GF-D8 (cell line): ENCODE measurements at places on chromosomes 6 and 20.
A peak's percentile ranks its signal among the peaks of the same experiment; 100 is the strongest.

DNA sequence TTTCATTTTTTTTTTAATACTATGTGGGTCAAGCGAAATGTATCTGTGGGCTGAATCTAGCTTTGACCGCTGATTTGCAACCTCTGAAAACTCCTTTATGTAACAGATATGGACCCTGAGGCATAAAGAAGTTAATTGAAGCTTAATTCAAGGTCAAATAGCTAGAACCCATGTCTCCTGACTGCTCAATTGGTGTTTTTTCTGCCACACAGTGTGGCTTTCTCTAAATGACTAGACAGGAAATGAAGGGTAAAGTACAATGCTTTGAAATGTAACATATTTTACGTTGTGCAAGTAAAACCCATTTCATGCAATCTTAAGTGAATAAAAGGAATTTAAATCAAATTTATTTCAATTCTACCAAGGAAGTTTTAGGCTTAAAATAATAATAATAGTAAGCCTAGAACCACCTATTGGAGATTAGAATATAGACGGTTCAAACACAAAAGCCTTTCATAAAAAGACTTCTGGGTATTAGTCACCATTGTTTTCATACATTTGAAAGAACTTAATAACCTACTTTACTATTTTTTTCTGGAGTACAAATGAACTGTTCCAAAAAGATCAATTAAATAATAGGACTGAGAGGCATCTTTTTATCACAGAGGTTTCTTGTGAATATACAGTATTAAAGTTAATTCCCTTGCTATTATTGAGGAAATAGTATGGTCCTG lies 279.8 kb downstream of the EPHA7 start:
- no peak for DNase-seq

- DNase-seq, result no peak
Measured at GRCh38 chr6:155142168-155143028, 121.4 kb upstream of the CLDN20 start.

DNA sequence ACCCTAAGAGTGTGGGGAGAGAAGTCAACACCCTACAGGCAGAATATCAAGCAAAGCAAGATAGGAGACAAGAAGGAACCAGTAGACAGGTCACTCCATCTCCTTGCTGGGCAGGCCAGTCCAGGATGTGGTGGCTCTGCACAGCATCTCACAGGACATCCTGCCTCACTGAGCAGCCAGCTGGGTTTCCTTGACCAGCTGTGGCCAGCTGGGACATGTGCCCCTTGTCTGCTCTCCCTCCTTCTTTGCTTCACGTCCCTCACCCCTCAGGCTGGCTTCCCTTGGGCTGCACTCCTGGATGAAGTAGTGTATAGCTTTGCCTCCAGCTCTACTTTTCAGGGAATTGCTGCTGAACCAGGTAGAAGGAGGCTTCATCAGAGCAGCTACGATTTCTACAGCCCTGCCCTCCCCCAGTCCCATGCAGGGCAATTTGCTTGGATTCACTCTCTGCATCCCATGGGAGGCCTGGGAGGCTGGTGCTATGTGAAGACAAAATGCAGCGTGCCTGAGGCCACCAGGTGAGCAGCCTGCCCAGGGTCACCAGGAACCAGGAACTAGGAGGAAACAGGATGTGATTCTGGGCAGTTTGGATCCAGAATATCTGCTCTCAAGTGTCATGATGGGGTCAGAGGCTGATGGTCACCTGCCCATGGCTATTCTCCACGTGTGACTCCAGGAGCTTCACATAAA lies 110.0 kb upstream of the PMEPA1 start:
- DNase-seq, result no peak

DNA sequence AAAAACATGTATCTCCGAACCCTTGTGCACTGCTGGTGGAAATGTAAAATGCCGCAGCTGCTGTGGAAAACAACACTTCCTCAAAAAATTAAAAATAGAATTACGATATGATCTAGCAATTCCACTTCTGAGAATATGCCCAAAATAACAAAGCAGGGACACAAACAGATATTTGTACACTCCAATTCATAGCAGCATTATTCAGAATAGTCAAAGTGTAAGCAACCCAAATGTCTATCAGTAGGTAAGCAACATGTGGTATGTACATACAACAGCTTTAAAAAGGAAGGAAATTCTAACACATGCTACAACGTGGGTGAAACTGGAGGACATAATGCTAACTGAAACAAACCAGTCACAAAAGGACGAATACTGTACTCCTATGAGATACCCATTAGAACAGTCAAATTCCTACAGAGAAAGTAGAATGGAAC lies 5.7 kb upstream of the RAB5IF start:
- peak; percentile 60 for DNase-seq

DNA sequence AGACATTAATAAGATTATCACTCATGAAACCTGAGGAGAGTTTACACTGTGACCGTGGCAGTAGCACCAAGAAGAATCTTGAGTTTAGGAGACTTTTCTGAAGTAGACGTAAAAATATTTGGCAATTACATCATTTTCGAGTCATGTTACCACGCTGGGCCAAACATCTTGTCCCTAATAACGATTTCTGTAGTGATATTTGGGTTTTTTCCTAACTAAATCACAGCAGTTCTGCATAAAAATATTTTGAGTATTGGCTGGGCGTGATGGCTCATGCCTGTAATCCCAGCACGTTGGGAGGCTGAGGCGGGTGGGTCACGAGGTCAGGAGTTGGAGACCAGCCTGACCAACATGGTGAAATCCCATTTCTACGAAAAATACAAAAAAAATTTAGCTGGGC lies 262.4 kb downstream of the PHF3 start:
- DNase-seq, result no peak

DNA sequence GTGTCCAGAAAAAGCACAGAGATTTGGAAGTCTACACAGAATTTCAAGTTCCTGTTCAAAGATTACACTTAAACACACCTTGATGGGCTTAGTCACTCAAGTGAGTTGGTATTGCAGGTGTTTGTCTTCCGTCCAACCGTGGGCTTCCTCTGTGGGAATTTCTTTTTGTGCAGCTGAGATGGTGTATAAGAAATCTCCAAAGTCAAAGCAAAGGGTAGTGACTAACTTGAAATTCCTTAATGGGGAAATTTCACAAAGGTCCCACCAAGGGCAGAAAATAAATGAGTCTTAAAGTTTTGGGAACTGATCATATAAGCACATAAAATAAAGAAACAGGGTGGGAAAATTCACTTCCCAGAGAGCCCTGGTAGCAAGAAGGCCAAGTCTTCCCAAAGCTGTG lies 102.0 kb upstream of the TNFAIP3 start:
- DNase-seq, result no peak

DNA sequence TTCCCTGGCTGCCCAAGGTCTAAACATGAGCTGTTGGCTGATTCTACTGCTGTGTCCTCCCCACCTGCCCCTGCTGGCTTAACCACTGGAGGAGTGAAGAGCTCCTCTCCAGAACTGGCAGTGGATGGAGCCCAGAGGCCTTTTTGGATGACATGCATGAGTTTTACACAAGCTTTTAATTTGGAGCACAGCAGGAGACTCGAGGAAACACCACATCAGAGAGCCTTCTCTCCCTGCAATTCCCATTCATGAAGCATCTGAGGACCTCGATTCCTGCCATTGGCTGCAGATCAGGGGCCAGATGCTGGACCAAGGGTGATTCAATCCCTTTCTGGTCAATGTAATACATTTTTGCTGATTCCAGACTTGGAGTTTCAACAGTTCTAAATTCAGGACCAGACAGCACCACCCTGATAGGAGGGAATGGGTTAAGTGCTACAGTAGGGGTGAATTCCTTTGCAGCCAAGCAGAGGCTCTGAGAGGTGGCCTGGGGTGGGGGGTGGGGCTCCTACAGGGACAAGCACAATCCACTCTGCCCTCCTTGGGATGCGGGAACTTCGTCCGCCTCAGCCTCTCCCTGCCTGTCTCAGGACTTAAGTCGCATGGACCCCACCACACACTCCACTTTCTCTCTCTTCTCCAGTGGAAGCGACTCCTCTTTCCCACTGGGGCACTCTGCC lies 599 bp upstream of the PSORS1C1 start:
- DNase-seq, result no peak

DNA sequence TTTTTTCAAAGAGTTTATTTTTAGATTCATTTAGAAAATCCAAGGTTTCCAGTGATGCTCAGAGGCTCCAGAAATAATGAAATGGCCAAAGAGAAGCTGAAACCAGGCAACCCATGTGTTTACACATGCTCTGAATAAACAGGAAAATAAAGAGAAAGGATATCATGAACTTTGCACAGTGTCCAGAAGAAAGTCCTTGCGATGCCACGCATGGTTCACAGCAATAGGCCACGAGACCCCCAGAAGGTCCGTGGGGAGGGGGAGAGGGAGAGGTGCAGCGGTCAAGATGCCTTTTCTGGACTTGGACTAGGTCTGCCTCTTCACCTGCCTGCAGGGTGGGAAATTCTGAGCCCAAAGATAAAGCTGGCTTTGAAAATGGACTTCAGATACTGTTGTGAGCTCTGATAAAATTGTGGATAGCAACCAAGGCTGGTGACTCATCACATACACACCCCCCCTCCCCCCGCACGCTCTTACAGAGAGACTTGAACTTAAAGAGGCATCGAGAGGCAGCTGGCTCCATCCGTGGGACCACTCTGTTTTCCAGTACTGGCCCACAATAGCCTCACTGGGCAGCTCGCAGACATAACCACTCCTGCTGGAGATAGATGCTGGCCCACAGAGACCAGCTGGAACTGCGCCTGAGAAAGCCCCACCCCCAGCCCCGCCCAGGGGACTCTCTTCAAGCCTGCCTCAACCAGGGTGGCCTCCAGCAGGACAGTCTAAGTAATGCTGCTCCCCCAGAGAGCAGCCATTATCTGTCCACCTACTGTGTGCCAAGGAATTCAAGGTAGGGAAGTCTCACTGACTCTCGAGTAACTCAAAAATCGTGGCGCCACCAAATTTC lies 21.2 kb upstream of the NFATC2 start:
- no peak for DNase-seq

DNA sequence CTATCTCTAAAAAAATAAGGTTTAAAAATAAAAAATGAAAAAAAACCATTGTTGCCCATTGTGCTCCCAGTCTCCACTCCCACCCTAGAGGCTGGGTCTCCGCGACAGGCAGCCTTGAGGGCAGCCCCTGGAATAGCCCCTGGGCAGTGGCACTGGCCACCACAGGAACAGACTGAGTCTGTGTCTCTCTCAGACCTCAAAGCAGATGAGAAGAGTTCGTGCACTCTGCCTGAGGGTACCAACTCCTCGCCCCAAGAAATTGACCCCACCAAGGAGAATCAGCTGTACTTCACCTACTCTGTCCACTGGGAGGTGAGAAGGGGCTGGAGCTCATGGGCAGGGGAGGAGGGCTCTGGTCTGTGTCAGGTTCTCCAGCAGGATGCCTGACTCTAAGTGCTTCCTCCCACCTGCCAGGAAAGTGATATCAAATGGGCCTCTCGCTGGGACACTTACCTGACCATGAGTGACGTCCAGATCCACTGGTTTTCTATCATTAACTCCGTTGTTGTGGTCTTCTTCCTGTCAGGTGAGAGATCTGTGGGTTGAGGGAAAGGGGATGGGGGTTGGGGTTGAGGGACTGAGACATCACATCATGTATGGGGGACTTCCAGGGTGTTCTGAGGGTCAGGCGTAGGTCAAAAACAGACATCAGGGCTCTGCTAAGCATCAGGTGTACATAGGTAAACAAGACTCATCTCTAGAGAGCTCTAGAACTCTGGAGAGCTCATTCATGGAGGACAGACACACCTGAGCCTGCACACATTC lies 35.6 kb downstream of the TM9SF4 start:
- DNase-seq, result no peak

- DNase-seq, result no peak
Measured at GRCh38 chr20:10789386-10789785, 115.6 kb upstream of the JAG1 start.
